ENCODE measurements at places on chromosomes 3 and 15.
A peak's percentile ranks its signal among the peaks of the same experiment; 100 is the strongest.

DNA sequence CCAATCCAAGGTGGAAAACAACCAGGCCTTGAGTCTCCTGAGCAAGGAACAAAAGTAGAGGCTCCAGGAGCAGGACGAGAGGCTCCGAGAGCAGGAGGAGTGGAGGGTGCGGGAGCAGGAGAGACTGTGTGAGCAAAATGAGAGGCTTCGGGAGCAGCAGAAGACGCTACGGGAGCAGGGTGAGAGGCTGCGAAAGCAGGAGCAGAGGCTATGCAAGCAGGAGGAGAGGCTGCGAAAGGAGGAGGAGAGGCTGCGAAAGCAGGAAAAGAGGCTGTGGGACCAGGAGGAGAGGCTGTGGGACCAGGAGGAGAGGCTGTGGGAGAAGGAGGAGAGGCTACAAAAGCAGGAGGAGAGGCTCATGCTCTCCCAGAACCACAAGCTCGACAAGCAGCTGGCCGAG, 60.3 kb upstream of the UBE2Q2 start:
- peak; percentile 44 for DNase-seq

DNA sequence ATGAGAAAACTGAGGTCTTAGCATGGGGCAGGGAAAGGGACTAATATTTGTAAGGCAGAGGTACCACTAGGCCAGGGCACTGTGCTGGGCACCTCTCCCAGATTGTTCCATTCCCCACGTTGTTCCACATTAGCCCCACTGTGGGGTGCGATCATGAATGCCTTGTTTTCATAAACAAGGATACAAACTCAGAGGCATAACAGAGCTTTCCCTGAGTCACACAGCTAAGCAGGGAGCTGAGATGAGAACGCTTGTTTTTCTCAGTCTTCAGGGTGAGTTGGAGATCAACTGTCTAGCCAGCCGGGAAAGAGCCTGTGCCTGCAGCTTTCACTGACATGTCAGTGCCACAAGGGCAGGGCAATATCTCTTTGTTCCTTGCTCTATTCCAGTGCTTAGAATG, 47.9 kb upstream of the ITGA11 start:
- DNase-seq, result peak; percentile 36

GRCh38 chr3:20185331-20185678, 701 bp downstream of the SGO1 start:
- peak; percentile 45 for DNase-seq

DNA sequence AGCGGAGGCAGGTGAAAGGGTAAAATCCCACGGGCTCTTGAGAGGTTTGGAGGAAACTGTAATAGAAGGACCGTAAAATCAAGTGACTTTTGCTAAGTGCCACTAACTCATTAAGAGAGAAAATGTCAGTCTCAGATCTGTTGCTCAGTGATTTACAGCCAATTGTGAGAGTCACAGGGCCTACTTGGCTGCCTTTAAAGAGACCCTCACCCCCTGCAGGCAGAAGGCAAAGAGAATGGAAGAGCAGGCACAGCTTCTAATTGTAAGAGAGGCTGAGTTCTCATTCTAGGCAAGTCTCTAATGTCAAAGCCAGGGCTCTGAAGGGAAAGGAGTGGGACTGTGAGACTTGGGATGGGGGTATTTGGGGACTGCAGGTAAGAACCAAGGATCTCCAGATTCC, 9.3 kb upstream of the SYNM start:
- DNase-seq, result peak; percentile 75

GRCh38 chr15:50774450-50774849, 8.9 kb upstream of the SPPL2A start:
- DNase-seq, result no peak
